CD4-positive, alpha-beta T cell (primary cell): ENCODE measurements at places on chromosomes 5 and 9. TPM values are rescaled to one million over a fixed set of nuclear protein-coding genes. Genes with fewer than 3 reads are reported as not detected.

The WHRN gene
- 19.9 TPM for total RNA-seq

The RASGRF2 gene
- 21.9 TPM for total RNA-seq

The PCDHB14 gene
- not detected for total RNA-seq

The ANAPC2 gene
- total RNA-seq: 144 TPM

The SPATA9 gene
- total RNA-seq: not detected

The ANKRD31 gene
- total RNA-seq: 0.55 TPM

The SPINK1 gene
- total RNA-seq: not detected

The SLC45A2 gene
- not detected for total RNA-seq

The RASEF gene
- not detected for total RNA-seq

The FBP2 gene
- not detected for total RNA-seq

The ANKRD18A gene
- 7.2 TPM for total RNA-seq

The IFNK gene
- not detected for total RNA-seq

The OCLN gene
- total RNA-seq: 5.5 TPM

The INSL6 gene
- total RNA-seq: not detected

The QRFP gene
- total RNA-seq: not detected

The NTRK2 gene
- total RNA-seq: 0.14 TPM

The DCTN3 gene
- total RNA-seq: 81.5 TPM

The SMIM33 gene
- 0.08 TPM for total RNA-seq

The GABRA1 gene
- total RNA-seq: not detected

The GADD45G gene
- 16.1 TPM for total RNA-seq

The SLC6A19 gene
- total RNA-seq: not detected

The SLC23A1 gene
- total RNA-seq: not detected

The EGR1 gene
- 6.2 TPM for total RNA-seq

The PHAX gene
- total RNA-seq: 32.9 TPM

The ZDHHC11 gene
- 13.3 TPM for total RNA-seq

The FOXD1 gene
- not detected for total RNA-seq

The PKD2L2 gene
- not detected for total RNA-seq

The SHISAL2B gene
- total RNA-seq: not detected

The PTPRD gene
- not detected for total RNA-seq

The PDZD2 gene
- 1.3 TPM for total RNA-seq

The DENND4C gene
- total RNA-seq: 34.1 TPM

The CCDC192 gene
- total RNA-seq: not detected

The FIBCD1 gene
- not detected for total RNA-seq

The FAM240B gene
- total RNA-seq: not detected

The DAP gene
- total RNA-seq: 35.2 TPM

The ORM1 gene
- not detected for total RNA-seq

The PRLR gene
- 0.03 TPM for total RNA-seq

The SPEF2 gene
- total RNA-seq: 3.2 TPM

The SH3TC2 gene
- total RNA-seq: not detected

The LHX6 gene
- total RNA-seq: not detected

The CNTLN gene
- total RNA-seq: 0.28 TPM

The SLC4A9 gene
- not detected for total RNA-seq

The UGT3A1 gene
- total RNA-seq: not detected

The HRH2 gene
- total RNA-seq: 2.9 TPM

The NRARP gene
- 1.4 TPM for total RNA-seq

The SHROOM1 gene
- not detected for total RNA-seq

The ITGA1 gene
- total RNA-seq: 0.74 TPM

The EGFLAM gene
- total RNA-seq: not detected

The KCTD16 gene
- total RNA-seq: not detected

The ADRB2 gene
- 1.6 TPM for total RNA-seq
